GM06990 (cell line): ENCODE measurements at places on chromosomes 12 and 14.

GRCh38 chr12:3732901-3733300 is 20.0 kb downstream of the CRACR2A start:
- no peak for DNase-seq

DNA sequence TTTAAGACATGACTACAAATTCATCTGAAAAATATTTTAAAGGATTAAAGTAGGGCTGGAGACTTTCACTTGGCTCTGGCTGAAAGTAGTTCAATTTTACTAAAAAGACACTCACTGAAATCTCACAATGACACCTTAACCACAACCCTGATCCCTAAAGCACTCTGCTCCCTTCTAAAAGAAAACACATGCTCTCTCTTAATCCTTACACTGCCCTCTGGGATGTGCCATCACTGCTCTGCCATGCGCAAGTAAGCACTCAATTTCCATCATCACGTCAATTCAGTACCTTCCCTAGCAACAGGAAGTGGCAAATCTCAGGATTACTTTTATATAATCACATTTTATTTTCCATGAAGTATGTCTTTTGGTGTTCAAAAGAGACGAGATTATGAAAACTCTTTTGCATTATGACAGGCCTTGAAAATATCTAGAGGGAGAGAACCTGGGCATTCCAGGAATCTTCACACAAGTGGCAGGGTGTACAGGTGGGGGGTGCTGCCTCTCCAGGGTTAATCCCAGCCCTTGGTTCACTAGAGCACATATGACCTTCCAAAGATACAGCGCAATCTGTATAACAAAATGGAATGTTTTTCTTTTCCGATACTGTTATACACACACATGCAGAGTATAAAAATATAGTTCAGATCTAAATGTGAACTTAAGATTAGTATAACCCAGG is 7.3 kb downstream of the ATG14 start:
- DNase-seq: no peak

- peak; percentile 38 for DNase-seq
These were observed 9.3 kb upstream of the USP15 start for GRCh38 chr12:62250671-62251608.

DNA sequence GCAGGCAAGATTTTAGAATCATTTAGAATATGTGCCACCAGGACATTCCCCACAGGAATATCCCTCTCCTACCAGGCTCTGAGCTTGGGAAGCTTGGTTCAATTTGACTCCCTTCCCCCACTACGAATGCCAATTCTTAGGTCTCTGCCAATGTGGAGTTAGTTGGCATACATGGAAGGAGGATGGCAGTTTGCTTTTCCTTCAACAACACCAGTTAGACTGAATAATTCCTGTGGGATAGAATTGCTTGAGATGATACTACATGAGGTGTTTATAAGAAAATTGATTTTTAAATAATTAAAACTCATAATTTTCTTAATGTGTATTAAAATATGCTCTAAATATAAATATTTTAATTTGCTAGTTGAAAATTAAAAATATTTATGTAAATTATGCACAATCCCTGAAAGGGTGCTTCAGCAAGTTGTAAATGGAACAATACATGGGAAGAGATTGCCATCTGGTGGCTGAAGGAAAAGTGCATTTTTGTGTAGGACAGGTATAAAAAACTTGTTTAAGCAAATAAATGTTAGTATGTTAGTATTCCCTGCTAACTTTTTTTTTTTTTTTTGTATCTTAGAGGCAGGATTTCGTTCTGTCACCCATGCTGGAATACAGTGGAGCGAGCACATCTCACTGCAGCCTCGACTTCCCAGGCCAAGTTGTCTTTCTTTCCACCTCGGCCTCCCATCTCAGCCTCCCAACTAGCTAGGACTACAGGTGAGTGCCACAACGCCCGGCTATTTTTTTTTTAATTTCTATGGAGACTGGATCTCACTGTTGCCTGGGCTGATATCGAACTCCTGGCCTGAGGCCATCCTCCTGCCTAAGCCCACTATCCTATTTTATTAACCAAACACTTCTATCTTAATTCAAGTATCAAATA is 25.8 kb upstream of the STRAP start:
- peak; percentile 14 for DNase-seq
